ENCODE measurements at places on chromosomes 13 and 19.

GRCh38 chr19:18408053-18408476 lies 10.6 kb upstream of the LRRC25 start:
- no peak overlapping the region for H3K27ac ChIP-seq
- no peaks in the 10 kb centered on the region for H3K36me3 ChIP-seq
- H3K4me3 ChIP-seq, result no peak overlapping the region
- H3K4me1 ChIP-seq, result peaks cover 7% of the 10 kb centered on the region
- H3K27me3 ChIP-seq, result peaks cover 22% of the 10 kb centered on the region
- no peak for DNase-seq

DNA sequence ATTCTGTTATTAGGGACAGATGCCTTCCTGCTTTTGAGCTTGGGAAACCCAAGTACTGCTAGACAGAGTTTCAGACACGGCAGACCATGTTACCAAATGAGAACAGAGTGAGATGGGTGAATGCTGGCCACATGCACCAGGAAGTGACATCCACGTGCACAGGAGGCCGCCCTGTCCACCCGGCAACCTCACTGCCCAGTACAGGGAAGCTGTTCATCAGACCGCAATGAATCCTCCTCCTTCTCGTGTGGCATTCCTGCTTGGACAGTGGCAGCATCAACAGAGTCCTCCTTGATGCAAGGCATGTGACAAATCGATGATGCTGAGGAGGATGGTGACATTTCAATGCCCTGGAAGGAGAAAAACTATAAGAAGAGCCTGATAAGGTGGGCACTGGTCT lies 191.0 kb upstream of the SOX1 start:
- H3K36me3 ChIP-seq, result no peaks in the 10 kb centered on the region
- no peak for DNase-seq
- H3K4me1 ChIP-seq, result no peaks in the 10 kb centered on the region
- H3K27ac ChIP-seq, result no peak overlapping the region
- H3K4me3 ChIP-seq, result no peak overlapping the region
- peaks cover 3% of the 10 kb centered on the region for H3K27me3 ChIP-seq

- peaks cover 35% of the 10 kb centered on the region for H3K4me1 ChIP-seq
- no peaks in the 10 kb centered on the region for H3K36me3 ChIP-seq
- no peaks in the 10 kb centered on the region for H3K27me3 ChIP-seq
- H3K4me3 ChIP-seq, result no peak overlapping the region
- no peak for DNase-seq
- H3K27ac ChIP-seq, result no peak overlapping the region
These were observed 3.4 kb upstream of the PLVAP start for GRCh38 chr19:17380426-17381138.

DNA sequence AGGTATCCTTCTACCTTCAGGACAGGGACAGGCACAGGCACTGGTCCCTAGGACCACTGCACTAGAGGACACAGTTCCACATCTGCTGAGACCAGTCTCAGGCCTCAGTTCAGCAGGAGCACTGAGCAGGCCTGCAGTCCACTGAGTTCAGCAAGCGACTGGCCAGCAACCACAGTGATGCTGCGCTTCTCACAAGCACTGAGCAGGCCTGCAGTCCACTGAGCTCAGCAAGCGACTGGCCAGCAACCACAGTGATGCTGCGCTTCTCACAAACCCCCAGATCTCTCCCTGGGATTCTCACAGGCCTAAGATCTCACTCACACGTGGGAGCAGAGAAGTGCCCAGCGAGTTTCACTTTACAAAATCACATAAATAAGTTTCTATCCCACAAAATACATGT lies 140.6 kb downstream of the IRS2 start:
- peaks cover 10% of the 10 kb centered on the region for H3K36me3 ChIP-seq
- H3K4me3 ChIP-seq, result no peak overlapping the region
- no peak for DNase-seq
- peak overlapping the region; percentile 40 for H3K27ac ChIP-seq
- H3K27me3 ChIP-seq, result no peaks in the 10 kb centered on the region
- H3K4me1 ChIP-seq, result no peaks in the 10 kb centered on the region

- no peaks in the 10 kb centered on the region for H3K36me3 ChIP-seq
- no peaks in the 10 kb centered on the region for H3K4me1 ChIP-seq
- no peak overlapping the region for H3K27ac ChIP-seq
- H3K4me3 ChIP-seq, result no peak overlapping the region
- H3K27me3 ChIP-seq, result peaks cover 100% of the 10 kb centered on the region
These were observed 29.1 kb downstream of the NFIX start for GRCh38 chr19:13024126-13024950.

GRCh38 chr19:18214779-18215433 lies 11.1 kb upstream of the RAB3A start:
- no peak overlapping the region for H3K4me3 ChIP-seq
- H3K27ac ChIP-seq, result no peak overlapping the region
- no peaks in the 10 kb centered on the region for H3K4me1 ChIP-seq
- H3K27me3 ChIP-seq, result peaks cover 21% of the 10 kb centered on the region

DNA sequence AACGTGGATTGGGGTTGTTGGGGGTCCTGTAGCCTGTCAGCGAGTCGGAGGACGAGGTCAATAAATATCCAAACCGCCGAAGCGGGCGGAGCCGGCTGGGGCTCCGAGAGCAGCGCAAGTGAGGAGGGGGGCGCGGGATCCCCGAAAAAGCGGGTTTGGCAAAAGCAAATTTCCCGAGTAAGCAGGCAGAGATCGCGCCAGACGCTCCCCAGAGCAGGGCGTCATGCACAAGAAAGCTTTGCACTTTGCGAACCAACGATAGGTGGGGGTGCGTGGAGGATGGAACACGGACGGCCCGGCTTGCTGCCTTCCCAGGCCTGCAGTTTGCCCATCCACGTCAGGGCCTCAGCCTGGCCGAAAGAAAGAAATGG lies 754 bp upstream of the SIX5 start:
- H3K27me3 ChIP-seq, result peaks cover 29% of the 10 kb centered on the region
- H3K4me1 ChIP-seq, result peaks cover 31% of the 10 kb centered on the region
- DNase-seq, result no peak
- H3K4me3 ChIP-seq, result peak overlapping the region; percentile 98

- H3K27ac ChIP-seq, result peak overlapping the region; percentile 23
- H3K4me1 ChIP-seq, result peaks cover 22% of the 10 kb centered on the region
- no peak for DNase-seq
- H3K4me3 ChIP-seq, result no peak overlapping the region
- H3K27me3 ChIP-seq, result no peaks in the 10 kb centered on the region
These were observed 366.8 kb downstream of the DLEU7 start for GRCh38 chr13:50476577-50477285.

- H3K4me3 ChIP-seq, result no peak overlapping the region
- no peaks in the 10 kb centered on the region for H3K27me3 ChIP-seq
- no peak for DNase-seq
These were observed 28.6 kb downstream of the F2RL3 start for GRCh38 chr19:16917401-16917800.

GRCh38 chr13:31797154-31797775 lies 57.9 kb downstream of the RXFP2 start:
- H3K27me3 ChIP-seq, result no peaks in the 10 kb centered on the region
- no peak overlapping the region for H3K27ac ChIP-seq
- H3K4me3 ChIP-seq, result no peak overlapping the region
- H3K4me1 ChIP-seq, result peaks cover 5% of the 10 kb centered on the region
- H3K36me3 ChIP-seq, result no peaks in the 10 kb centered on the region
- no peak for DNase-seq

GRCh38 chr19:55640043-55640576 lies 692 bp upstream of the ZNF580 start:
- H3K4me3 ChIP-seq, result peak overlapping the region; percentile 96
- peaks cover 60% of the 10 kb centered on the region for H3K4me1 ChIP-seq
- H3K27me3 ChIP-seq, result peaks cover 21% of the 10 kb centered on the region
- H3K27ac ChIP-seq, result peak overlapping the region; percentile 86

GRCh38 chr13:106573284-106573846 lies 5.4 kb upstream of the ARGLU1 start:
- no peak overlapping the region for H3K27ac ChIP-seq
- no peak for DNase-seq
- peaks cover 5% of the 10 kb centered on the region for H3K36me3 ChIP-seq
- peaks cover 10% of the 10 kb centered on the region for H3K4me1 ChIP-seq
- H3K4me3 ChIP-seq, result no peak overlapping the region

DNA sequence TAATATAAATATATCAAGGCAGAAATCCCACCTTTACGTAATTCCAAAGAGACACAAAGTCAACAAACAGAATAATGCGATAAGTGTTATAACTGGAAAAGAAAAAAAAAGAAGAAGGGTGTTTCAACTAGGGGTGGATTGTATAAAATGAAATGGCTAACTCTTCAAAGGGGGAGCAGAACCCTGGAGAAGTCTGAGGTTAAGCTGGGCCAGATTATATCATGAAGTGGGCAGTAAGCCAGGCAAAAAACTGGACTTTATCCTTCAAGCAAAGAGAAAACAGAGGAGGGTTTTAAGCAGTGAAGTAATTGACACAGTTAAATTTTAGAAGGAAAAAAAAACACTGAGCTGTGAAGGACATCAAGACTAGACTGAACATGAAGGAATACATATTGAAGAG lies 41.9 kb downstream of the TBC1D4 start:
- no peak overlapping the region for H3K4me3 ChIP-seq
- H3K36me3 ChIP-seq, result no peaks in the 10 kb centered on the region
- H3K27ac ChIP-seq, result no peak overlapping the region

DNA sequence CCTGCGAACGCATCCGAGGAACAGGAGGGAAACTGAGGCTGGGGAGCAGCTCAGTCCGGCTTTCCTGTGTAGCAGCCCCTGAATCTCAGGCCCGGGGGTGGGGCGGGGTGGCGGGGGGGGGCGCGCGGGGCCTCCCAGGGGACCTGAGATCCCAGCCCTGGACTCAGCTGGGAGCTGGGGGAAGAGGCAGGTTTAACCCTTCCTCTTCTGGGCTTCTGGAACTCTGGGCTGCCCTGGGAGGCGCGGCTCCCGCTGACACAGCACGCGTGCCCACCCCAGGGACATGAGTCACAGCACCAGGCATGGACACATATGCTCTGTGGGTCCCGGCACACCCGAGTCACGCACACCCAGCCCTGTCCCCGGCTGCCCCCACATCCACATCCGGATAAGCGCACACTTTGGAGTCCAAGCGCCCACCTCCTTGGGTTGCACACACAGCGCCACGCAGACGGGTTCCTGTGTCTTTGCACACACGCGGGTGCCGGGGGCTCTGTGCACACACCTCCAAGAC lies 3.5 kb upstream of the CIRBP start:
- no peak overlapping the region for H3K27ac ChIP-seq
- H3K27me3 ChIP-seq, result peaks cover 27% of the 10 kb centered on the region
- H3K36me3 ChIP-seq, result peaks cover 4% of the 10 kb centered on the region
- DNase-seq, result no peak
- H3K4me1 ChIP-seq, result peaks cover 68% of the 10 kb centered on the region

DNA sequence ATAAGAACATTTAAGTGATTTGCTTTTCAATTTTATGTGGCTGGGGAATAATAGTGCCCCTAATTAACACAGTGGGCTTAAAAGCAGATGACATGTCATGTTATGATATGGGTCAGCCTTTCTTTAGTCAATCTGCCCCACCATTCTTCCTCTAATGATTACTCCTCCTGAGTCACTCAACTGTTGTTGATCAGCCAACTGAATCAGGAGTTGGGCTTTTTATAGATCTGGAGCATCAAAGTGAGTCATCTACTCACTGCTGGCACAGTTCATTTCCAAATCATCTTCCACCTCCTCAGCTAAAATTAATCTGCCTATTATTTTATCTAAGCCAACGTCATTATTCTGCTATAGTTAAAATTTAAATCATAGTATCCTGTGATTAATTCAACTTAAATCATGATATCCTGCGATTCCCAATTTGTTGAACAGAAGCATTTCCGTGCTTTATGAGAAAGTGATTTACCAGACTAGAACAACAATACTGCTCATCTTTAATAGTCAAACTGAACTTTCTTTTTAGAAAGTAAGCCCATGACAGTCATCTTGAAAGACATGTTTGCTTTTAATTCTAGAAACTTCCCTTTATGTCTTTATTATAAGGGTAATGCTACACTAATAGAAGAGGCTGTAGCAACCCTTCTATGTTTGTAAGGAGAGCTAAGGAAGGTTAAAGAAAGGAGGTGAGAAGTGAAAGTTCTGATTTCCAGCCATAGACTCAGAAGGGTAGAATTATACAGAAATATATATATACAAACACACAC lies 551.4 kb downstream of the TBC1D4 start:
- no peak overlapping the region for H3K27ac ChIP-seq
- no peak overlapping the region for H3K4me3 ChIP-seq
- H3K27me3 ChIP-seq, result no peaks in the 10 kb centered on the region
- H3K36me3 ChIP-seq, result peaks cover 17% of the 10 kb centered on the region

- no peak for DNase-seq
- peaks cover 18% of the 10 kb centered on the region for H3K36me3 ChIP-seq
- H3K27ac ChIP-seq, result peak overlapping the region; percentile 28
- H3K27me3 ChIP-seq, result no peaks in the 10 kb centered on the region
- no peaks in the 10 kb centered on the region for H3K4me1 ChIP-seq
These were observed 7.4 kb downstream of the SLC35E1 start for GRCh38 chr19:16564842-16565241.

- H3K36me3 ChIP-seq, result no peaks in the 10 kb centered on the region
- H3K27ac ChIP-seq, result no peak overlapping the region
- no peak for DNase-seq
- no peaks in the 10 kb centered on the region for H3K27me3 ChIP-seq
- H3K4me1 ChIP-seq, result no peaks in the 10 kb centered on the region
These were observed 12.5 kb upstream of the TBC1D4 start for GRCh38 chr13:75494491-75494890.

DNA sequence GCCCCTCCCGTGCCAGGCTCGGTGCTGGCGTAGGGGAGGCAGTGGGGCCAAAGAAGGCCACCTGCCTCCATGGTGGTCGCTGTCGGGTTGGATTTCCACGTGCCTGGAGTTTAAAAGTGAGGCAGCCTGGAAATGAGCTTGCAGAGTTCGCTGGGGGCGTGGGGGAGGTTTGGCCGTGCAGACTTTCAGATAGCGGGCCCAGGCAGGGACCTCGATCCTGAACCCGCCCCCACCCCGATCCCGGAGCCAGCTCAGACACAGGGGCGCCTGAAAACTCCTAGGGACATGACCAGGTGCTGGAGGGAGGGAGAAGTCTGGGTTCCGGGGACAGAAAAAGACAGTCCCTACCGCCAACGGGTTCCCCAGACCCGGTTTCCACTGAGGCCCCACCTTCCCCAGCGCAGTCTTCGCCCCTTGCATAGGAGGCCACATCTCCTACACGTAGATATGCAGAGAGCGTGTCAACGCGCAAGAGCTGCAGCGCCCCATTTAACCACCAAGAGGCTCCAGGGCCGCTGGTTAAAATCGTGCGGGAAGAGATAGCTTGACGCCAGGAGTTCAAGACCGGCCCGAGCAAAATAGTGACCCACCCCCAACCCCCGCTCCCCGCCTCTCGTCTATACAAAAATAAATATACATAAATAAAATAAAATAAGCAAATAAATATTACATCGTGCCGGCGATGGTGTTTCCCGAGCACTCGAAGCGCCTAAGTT lies 8.5 kb downstream of the CCDC8 start:
- H3K27me3 ChIP-seq, result peaks cover 43% of the 10 kb centered on the region
- H3K36me3 ChIP-seq, result no peaks in the 10 kb centered on the region
- no peak overlapping the region for H3K27ac ChIP-seq
- peaks cover 51% of the 10 kb centered on the region for H3K4me1 ChIP-seq
- no peak for DNase-seq

- peaks cover 49% of the 10 kb centered on the region for H3K36me3 ChIP-seq
- no peaks in the 10 kb centered on the region for H3K27me3 ChIP-seq
- H3K27ac ChIP-seq, result no peak overlapping the region
- DNase-seq, result no peak
- H3K4me1 ChIP-seq, result no peaks in the 10 kb centered on the region
- no peak overlapping the region for H3K4me3 ChIP-seq
These were observed 1433.0 kb downstream of the UQCRFS1 start for GRCh38 chr19:27779954-27780353.
